Endodermal cell (in vitro differentiated cells): ENCODE measurements at places on chromosomes 11 and 22. TPM values are rescaled to one million over a fixed set of nuclear protein-coding genes. Genes with fewer than 3 reads are reported as not detected.
A peak's percentile ranks its signal among the peaks of the same experiment; 100 is the strongest.

- no peak overlapping the region for H3K4me3 ChIP-seq
- H3K27me3 ChIP-seq, result no peaks in the 10 kb centered on the region
- peaks cover 2% of the 10 kb centered on the region for H3K4me1 ChIP-seq
- H3K36me3 ChIP-seq, result no peaks in the 10 kb centered on the region
- DNase-seq, result no peak
- H3K27ac ChIP-seq, result no peak overlapping the region
Measured at GRCh38 chr22:41368543-41369423, 13.0 kb upstream of the TEF start.

Gene OR52I2
- total RNA-seq, result not detected in 3 replicates

Gene PANX2
- 8.8 to 32.0 TPM (median 10.3 TPM) in 3 replicates for total RNA-seq

DNA sequence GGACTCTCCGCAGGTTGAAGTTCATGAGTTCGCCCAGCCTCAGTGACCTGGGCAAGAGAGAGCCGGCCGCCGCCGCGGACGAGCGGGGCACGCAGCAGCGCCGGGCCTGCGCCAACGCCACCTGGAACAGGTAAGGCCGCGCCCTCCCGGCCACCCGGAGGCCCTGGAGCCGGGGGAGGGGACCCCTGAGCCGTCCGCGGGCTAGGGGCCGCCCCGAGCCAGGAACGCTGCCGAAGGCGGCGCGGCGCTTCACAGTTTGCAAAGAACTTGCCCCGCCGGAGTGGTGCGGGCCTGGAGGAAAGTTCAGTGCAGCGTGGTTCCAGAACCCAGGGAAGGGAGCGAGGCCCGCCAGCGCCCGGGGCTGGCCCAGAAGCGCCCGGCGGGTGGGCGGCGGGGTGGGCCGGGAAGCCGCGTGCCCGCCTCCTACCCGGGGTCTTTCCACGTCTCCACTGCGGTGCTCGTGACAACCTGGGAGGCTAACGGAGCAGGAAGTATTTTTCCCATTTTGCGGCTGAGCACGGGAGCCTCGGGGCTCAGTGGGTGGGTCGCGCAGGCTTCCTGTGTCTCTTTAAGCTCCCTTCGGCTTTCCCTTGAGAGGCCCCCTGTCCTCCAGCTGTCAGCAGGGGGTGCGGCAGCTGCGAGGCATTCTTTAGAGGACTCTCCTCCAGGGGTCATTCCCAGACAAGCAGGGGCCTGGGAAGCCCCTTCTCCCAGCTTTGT is 635 bp downstream of the PRR5 start:
- peak; percentile 83 for DNase-seq
- H3K36me3 ChIP-seq, result peaks cover 4% of the 10 kb centered on the region
- H3K27ac ChIP-seq, result no peak overlapping the region

DNA sequence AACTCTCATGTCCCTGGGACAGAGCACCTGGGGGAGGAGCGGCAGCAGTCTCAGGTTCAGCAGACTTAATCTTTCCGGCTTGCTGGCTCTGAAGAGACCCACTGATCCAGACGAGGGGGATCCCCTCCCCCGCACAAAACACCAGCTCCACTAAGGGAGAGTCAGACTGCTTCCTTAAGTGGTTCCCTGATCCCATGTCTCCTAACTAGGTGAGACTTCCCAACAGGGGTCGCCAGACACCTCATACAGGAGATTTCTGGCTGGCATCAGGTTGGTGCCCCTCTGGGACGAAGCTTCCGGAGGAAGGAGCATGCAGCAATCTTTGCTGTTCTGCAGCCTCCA is 157.2 kb upstream of the TMEM45B start:
- H3K4me3 ChIP-seq, result no peak overlapping the region
- peak; percentile 79 for DNase-seq
- H3K36me3 ChIP-seq, result no peaks in the 10 kb centered on the region
- no peak overlapping the region for H3K27ac ChIP-seq

DNA sequence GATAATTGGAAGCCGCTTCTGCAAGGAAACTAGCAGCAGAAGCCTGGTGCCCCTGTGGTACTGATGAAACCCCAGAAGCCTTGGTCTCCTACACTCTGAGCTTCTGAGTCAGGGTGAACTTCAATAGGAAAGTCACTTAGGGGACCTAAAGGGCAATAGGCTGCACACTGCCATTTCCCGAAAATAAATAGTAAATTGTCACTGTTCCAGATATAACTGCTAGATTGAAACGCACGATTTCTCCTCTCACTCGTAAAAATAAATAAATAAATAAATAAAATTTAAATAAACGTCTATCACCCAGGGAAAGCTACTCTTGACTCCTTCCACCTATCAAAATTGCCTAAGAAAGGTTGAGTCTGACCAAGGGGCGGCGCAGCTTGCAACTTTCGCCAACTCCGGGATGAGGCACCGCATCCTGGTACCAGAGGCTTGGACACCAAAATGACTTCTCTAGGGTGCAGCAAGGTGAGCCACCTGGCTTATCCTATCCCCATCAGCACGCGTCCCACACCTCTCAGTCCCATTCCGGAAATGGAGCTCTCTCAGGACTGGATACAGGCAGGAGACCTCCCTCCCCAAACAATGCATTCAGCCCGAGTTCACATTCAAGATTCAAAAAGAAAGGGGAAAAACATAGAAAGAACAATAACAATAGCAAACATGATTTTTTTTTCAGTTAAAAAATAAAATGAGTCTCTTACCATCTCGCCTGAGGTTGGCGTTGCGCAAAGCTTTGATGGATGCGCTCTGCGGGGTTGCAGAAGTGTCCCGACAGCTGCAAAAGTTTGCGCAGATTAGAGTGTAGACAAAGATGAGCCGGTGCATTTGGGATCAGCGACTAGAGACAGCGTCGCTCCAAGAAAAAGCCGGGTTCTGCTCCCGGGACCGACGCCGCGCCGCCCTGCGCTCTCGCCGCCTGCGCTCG is 583 bp downstream of the PDGFD start:
- H3K36me3 ChIP-seq, result no peaks in the 10 kb centered on the region
- peak; percentile 82 for DNase-seq
- no peak overlapping the region for H3K27ac ChIP-seq
- H3K4me3 ChIP-seq, result peak overlapping the region; percentile 93

DNA sequence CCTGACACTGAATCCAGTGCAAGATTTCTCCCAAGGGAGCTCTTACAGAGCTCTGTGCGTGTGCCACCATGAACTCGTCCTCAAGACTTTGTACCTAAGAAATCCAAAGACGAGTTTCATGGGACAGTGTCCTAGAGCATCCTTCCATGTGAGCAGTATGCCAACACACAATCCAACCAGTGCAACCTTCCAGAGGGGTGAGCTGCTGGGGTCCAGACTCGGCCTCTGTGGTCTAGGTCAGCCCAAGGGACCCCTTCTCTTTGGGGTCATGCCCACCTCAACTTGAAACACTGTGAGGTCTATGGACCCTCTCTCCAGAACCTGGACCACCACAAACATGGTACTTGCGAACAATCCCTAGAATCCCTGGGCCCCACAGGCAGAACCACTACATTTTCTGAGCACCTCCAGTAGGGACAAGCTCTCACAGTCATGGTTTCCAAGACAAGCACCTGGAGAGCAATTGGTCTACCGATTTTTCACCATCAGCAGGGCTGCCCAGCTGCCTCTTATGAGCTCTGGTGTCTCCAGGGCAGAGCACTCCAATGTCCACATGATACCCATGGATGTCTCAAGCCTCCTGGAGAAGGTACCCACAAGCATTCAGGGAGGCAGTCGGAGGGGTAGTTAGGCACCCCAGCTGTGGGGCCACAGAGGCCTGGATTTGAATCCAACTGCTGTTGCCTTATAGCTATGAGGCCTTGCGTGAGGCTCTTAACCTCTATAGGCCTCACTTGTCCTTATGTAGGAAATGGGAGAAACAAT is 7.7 kb downstream of the CHST1 start:
- DNase-seq, result peak; percentile 35
- H3K27ac ChIP-seq, result no peak overlapping the region
- H3K36me3 ChIP-seq, result no peaks in the 10 kb centered on the region
- peaks cover 5% of the 10 kb centered on the region for H3K4me1 ChIP-seq

Gene BTBD18
- total RNA-seq, result not detected in 2 replicates

GRCh38 chr11:121354192-121354591 is 61.6 kb downstream of the SC5D start:
- no peak overlapping the region for H3K4me3 ChIP-seq
- no peaks in the 10 kb centered on the region for H3K27me3 ChIP-seq
- H3K27ac ChIP-seq, result no peak overlapping the region
- no peak for DNase-seq

Gene KRTAP5-1
- total RNA-seq, result not detected in 2 replicates

GRCh38 chr11:30017445-30017895 is 640 bp upstream of the KCNA4 start:
- peaks cover 100% of the 10 kb centered on the region for H3K27me3 ChIP-seq
- no peaks in the 10 kb centered on the region for H3K4me1 ChIP-seq
- no peaks in the 10 kb centered on the region for H3K36me3 ChIP-seq
- no peak overlapping the region for H3K27ac ChIP-seq

- H3K4me1 ChIP-seq, result no peaks in the 10 kb centered on the region
- no peak for DNase-seq
- H3K27me3 ChIP-seq, result no peaks in the 10 kb centered on the region
- H3K27ac ChIP-seq, result no peak overlapping the region
Measured at GRCh38 chr11:73384872-73385689, 8.9 kb downstream of the RELT start.

DNA sequence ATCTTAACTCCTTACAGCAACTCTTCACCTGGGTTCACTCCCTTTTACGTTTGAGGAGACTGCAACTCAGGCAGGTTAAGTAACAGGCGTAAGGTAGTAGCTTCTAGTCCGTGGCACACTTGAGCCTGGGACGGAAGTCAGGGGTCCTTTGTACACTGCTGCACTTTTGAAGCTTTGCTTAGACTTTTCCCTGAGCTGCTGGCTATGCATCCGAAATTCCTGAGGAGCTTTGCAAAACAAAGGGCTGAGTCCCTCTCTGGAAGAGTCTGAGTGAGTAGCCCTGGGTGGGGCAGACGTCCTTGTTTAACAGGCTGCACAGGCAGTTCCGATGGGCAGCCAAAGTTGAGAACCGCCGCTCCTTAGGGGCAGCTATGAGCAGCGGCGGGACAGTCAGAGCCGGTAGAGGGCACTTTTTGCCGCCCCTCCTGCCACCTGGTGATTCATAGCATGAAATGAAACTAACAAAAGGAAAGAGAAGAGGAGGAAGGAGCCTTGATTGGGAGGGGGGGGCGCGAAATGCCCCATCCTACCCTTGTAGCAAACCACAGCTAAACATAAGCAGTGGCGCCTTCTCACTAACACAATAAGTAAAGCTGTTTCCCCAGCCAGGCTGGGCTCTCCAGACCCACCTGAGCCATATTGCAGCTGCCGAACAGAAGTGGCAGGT is 1.4 kb downstream of the TMEM109 start:
- peak overlapping the region; percentile 56 for H3K27ac ChIP-seq
- H3K4me1 ChIP-seq, result peaks cover 12% of the 10 kb centered on the region
- DNase-seq, result peak; percentile 88
- peaks cover 1% of the 10 kb centered on the region for H3K27me3 ChIP-seq
- H3K36me3 ChIP-seq, result peaks cover 11% of the 10 kb centered on the region

DNA sequence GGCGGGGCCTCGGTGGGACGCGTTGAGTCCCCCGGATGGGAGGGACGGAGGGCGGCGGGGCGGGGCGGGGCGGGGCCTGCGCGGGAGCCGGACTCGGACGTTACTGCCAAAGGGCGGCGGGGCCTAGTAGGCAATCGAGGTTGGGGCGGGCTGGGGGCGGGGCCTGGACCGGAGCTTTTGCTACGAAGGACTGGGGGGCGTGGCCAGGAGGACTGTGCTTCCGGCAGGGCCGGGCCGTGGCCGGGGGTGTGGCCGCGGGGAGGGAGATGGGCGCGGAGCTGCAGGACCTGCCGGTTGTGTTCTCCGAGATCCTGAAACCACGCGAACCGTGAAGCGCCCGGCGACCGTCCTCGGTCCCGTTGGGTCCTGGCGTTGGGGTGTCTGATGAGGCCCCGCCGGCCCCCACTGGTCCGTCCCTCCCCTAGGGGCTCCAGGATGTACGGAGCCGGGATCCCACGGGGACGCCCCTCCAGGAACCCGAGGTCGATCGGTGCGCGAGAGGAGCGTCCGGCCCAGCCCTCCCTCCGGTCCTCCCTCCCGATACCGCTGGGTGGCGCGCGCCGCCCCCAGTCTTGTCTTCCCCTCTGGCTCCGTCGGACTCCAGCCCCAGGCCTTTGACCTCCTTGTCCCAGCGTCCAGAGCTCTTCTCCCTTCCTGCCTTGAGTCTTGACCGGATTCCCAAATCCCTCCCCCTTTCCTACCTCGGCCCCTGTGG is 648 bp upstream of the NUDT8 start:
- H3K4me3 ChIP-seq, result peak overlapping the region; percentile 78
- H3K27ac ChIP-seq, result peak overlapping the region; percentile 83
- no peaks in the 10 kb centered on the region for H3K27me3 ChIP-seq
- H3K36me3 ChIP-seq, result no peaks in the 10 kb centered on the region

DNA sequence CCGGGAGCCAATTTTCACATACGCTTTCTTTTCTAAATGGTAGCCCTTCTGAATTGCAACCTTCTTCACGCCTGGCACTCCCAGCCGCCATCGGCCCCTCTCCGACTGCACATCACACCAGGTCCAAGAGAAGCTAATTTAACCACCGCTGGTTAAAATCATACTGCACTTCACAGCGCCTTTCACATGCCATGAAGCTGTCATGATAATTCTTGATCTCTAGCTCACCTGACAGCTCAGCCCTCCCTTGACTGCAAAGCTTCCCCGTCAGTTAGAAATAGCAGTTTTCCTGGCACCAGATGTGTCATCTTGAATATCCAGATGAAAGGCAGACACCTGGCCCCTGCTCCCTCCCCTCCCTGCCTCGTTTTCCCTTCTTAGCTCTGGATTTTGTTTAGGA is 101.4 kb downstream of the ARL14EP start:
- H3K27ac ChIP-seq, result no peak overlapping the region
- H3K36me3 ChIP-seq, result no peaks in the 10 kb centered on the region
- H3K4me1 ChIP-seq, result peaks cover 12% of the 10 kb centered on the region

GRCh38 chr11:64778223-64778472 is 194 bp downstream of the SF1 start:
- peak overlapping the region; percentile 64 for H3K4me3 ChIP-seq
- H3K36me3 ChIP-seq, result peaks cover 44% of the 10 kb centered on the region
- peak overlapping the region; percentile 98 for H3K27ac ChIP-seq

Gene GLYATL2
- 0.35 TPM in 1 of 2 replicates, not detected in the other for total RNA-seq

Gene SDHAF2
- 27.6 to 45.4 TPM (median 33.1 TPM) in 3 replicates for total RNA-seq

Gene TSKU
- 77.5 to 107 TPM (median 105 TPM) in 3 replicates for total RNA-seq
